ENCODE measurements at places on chromosomes 2 and 18.

GRCh38 chr2:204127238-204127637 lies 190.7 kb downstream of the ICOS start:
- DNase-seq = no peak

GRCh38 chr2:161250864-161251436 lies 57.3 kb upstream of the PSMD14 start:
- DNase-seq = peak; percentile 28

- no peak for DNase-seq
These were observed 80.5 kb upstream of the FRZB start for GRCh38 chr2:182946958-182947369.

DNA sequence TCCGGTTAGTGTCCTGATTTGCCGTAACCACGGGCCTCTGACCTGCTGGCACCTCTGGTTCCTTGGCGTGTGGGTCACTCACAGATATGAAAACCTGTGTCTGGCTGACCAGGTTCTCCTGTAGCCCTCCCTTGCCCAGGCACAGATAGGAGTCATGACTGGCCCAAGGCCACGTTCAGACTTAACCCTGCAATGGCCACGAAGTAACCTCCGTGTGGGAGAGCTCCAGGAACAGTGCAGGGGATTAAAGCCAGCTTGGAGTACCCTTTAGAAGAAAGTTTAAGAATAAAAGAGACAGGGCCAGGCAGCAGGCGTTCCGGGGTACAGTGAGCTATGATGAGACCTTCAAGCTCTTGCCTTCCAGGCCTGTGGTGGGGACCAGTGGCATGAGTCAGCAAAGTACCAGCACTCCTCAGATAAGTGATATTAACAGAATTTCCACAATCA lies 25.5 kb downstream of the CENPO start:
- peak; percentile 54 for DNase-seq

DNA sequence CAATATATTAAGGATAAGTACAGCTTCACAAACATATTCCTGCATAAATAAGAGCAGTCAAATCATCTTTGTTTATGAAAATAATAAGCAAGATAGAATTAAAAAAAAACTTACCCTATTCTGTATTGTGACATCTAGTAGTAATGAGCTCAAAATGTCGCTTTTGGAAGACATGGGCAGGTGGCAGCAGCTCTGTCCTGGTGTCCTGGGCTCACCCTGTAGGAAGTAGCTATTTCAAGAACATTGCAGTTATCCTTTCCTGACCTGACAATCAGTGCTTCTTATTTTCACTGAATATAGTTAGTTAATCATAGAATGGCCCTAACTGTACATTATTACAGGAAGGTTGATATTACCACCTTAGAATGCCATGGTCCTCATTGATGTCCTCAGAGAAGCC lies 229.1 kb downstream of the BABAM2 start:
- DNase-seq = no peak
